PC-9 (cell line): ENCODE measurements at places on chromosomes 12 and 14.
A peak's percentile ranks its signal among the peaks of the same experiment; 100 is the strongest.

DNA sequence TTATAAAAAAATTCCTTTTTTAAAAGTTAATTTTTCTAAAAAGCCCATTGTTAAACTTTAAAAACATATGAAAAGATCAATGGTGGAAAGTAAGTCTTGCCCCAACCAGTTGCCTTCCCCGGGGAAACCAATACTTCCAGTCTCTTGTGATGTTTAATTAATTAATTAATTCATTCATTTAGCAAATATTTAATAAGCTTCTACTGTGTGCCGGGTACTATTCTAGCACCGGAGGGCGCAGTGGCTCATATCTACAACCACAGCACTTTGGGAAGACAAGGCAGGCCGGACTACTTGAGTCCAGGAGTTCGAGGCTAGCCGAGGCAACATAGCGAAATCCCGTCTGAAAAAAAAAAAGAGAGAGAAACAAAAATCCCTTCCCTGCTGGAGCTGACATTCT, 87.4 kb downstream of the HECTD4 start:
- DNase-seq = no peak

GRCh38 chr12:9361879-9362326, 153.7 kb upstream of the PZP start:
- DNase-seq = no peak

GRCh38 chr14:97299661-97300060, 502.5 kb downstream of the VRK1 start:
- no peak for DNase-seq

- peak; percentile 55 for DNase-seq
Measured at GRCh38 chr12:124520265-124520701, 47.1 kb downstream of the NCOR2 start.

DNA sequence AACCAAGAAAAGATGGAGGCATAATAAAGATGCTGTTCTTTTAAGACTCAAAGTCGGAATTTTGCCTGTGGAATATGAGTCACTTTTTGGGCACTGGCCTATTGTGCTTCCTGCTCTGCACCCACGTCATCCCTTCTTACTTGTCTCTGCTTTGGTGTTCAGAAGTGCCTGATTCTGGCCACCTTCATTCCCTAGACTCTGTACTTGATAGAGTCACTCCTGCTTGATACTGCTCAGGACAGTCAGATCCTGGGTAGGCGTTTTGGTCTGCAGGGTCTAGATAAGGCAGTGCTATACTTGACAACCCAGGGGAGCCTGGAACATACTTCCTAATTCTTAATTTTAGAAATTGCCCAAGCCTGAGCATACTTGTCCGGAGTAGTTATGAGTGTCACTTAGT, 1.9 kb downstream of the LRRK2 start:
- no peak for DNase-seq

DNA sequence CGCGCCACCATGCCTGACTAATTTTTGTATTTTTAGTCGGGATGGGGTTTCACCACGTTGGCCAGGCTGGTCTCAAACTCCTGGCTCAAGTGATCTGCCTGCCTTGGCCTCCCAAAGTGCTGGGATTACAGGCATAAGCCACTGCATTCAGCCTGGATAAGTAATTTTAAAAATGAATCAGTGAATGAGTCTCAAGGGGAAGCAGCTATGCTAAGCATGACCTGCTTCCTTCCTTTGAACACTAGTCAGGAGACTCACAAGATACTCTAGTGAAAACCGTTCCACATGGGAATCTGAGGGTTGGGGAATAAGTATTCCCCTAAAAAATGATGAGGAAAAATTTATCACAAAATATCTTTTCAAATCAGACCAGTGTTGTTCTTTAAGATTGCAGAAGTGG, 10.7 kb upstream of the FAM234B start:
- no peak for DNase-seq

- DNase-seq = no peak
Measured at GRCh38 chr12:17215759-17216570, 610.0 kb upstream of the LMO3 start.

- no peak for DNase-seq
Measured at GRCh38 chr12:79615596-79616560, 74.9 kb downstream of the PAWR start.

GRCh38 chr12:11726659-11727058, 77.2 kb downstream of the ETV6 start:
- DNase-seq = no peak

DNA sequence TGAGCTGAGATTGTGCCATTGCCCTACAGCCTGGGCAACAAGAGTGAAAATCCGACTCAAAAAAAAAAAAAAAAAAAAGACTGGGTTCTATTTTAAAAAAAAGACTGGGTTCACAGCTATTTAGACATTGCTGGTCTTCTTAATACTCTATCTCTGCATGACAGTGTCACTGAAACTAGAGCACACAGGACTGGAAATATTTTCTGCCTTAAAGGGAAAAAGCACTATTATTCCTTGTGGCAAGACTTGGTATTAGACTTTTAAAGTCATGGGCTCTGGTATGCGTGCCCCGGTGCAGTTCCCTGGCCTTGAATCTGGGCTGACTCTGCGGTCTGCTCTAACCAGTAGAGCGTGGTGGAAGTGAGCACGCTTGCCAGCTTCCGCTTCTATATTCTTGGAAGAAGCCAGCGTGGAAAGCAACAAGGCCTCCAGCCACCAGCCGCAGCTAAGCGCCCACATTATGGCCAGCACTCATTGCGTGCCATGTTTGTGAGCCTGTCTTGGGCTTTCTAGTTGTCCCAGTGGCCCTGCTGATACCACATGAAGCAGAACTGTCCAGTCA, 31.3 kb downstream of the PRKAB1 start:
- DNase-seq = no peak

GRCh38 chr12:87870061-87870460, 159.1 kb downstream of the C12orf50 start:
- no peak for DNase-seq

DNA sequence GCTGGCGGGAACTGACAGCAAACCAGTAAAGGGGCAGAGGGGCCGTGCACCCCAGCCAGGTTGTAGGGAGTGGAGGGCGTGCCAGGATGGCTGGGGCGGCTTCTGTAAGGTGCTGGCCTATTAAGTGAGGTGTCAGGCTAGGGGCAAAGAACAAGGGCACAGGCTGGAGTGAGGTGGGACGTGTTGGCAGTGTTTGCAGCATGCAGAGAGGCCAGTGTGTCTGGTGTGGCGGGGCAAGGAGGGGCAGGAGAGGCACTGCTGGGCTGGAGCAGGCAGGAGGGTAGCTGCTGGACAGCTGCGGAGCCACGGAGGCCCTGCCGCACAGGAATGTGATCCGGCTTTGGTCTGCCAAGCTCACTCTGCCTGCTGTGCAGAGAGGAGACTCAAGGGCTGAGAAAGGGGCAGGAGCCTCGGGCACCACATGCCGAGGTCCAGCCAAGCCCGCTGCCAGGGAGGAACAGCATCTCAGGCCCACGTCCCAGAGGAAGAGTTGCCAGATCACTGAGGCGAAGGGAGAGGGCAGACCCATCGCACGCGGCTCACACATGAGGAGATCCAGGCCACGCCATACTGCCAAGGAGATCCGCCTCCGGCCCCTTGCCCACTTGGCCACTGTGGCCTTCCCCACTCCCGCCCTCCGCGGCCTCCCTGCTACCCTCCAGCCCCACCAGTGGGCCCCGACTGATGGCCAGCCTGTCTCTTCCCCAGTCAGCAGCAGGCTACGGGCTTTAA, 46.8 kb downstream of the AMN start:
- no peak for DNase-seq
